HAP-1 (cell line): ENCODE measurements at places on chromosomes 12 and 14.

GRCh38 chr14:24695265-24696241 lies 61.6 kb upstream of the GZMB start:
- DNase-seq, result no peak

GRCh38 chr12:27971121-27971489 lies 1.4 kb downstream of the PTHLH start:
- DNase-seq, result no peak

DNA sequence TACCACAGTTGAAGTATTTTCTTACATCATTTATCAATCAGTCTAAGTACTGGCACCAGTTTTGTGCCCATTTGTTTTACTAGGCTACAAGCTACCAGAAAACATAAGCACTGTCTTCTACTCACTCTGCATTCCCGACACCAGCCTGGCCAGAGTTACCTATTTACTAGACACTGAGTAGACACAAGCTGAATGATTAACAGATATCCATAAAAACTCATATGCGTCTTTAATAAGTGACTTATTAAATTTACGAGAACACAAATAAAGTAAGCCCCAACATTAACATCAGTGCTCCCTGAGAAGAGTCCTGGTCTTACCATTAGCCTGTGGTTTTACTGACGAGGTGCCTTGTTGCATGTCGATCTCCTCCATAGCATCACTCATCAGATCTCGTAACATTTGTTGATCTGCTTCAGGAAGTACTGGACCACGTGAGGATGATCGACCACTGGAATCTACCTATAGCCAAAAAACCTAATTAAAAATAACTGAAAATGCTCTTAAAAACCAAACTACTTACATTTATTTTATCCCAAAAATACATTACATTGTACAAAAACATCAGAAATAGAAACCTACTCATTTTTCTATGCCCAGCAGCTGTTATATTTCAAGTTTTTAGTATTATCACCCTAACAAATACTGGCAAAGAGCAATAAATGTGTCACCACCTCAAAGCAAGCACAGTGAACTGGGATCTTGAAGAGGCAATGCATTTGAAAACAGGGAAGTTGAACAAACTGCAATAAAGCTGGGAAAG lies 53.3 kb downstream of the BDKRB1 start:
- no peak for DNase-seq

- DNase-seq, result no peak
Measured at GRCh38 chr12:3990501-3991280, 117.5 kb upstream of the PARP11 start.

- no peak for DNase-seq
Measured at GRCh38 chr12:590206-590750, 73.0 kb downstream of the NINJ2 start.

DNA sequence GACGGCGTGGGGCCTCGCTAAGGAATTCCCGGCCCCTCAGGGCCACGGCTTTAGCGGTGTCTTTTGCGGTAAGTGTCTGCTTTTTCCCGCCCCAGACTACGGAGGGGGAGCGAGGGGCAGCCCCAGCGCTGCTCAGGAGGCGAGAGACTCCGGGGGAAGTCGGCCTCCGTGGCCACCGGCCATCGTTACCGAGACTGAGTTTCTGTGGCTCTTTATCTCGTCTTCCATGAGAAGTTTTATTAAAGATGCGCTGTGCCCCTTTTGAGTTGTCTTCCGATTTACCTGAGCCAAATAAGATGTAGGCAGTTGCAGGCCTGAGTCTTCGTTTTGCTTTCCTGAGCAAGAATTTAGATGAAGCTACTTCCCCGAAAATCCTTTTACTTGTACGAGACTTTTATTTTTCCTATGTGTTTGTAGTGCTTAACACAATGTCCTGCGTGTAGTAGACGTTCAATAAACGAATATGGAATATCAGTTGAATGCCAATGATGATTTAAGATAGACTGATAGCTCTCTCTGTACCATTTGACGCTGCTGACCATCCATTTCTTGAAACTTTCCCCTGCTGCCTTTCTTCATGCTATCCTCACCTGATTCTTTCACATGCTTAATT lies 462 bp downstream of the SRP54 start:
- DNase-seq, result no peak

GRCh38 chr12:51925346-51926063 lies 18.2 kb downstream of the ACVRL1 start:
- DNase-seq, result no peak

DNA sequence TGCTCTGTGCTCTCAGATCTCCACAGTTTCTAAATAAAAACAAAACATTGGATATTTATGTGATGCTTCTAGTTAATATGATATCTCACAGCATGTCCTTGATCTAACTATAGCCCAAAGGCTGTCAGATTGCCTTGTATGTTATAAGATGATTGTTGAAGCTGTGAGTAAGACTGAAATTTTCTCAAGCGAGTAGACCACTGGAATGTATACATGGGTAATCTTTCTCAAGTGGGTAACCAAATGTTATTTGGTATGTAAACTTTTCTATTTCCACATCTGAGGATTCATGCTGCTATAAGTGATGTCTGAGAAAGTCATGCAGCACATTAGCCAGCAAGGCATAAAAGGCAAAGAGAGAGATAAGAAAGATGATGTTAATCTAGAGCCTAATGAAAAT lies 886.7 kb downstream of the NRXN3 start:
- DNase-seq, result no peak
